ENCODE measurements at places on chromosomes 11 and 22. TPM values are rescaled to one million over a fixed set of nuclear protein-coding genes. Genes with fewer than 3 reads are reported as not detected.

GRCh38 chr11:113667801-113668200 lies 38.3 kb downstream of the TMPRSS5 start:
- no peaks in the 10 kb centered on the region for H3K4me1 ChIP-seq
- H3K36me3 ChIP-seq = no peaks in the 10 kb centered on the region
- no peak overlapping the region for H3K27ac ChIP-seq
- H3K4me3 ChIP-seq = no peak overlapping the region

- H3K4me1 ChIP-seq = no peaks in the 10 kb centered on the region
- H3K27ac ChIP-seq = no peak overlapping the region
- H3K36me3 ChIP-seq = no peaks in the 10 kb centered on the region
- no peak overlapping the region for H3K4me3 ChIP-seq
- H3K27me3 ChIP-seq = no peaks in the 10 kb centered on the region
Observed at GRCh38 chr11:80163011-80163410, 722.2 kb upstream of the TENM4 start.

DNA sequence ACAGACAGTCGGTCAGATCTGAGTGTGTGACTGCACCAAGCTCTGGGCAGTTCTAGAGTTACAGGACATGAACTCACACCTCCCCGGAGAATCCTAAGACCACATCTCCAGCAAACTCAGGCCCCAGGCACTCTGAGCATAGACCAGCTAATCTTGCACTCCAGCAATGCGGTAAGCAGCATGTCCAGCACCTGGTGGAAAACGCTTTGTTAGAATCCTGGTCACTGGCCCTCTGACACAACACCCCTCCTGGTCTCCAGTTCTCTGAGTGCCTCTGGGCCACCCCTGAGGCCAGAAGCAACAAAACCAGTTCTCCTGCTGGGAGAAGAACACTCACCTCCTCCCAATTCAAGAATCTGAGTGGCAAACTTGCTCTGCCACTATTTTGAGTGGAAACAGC lies 82.7 kb upstream of the TMEM45B start:
- peak overlapping the region; percentile 86 for H3K27ac ChIP-seq
- peaks cover 8% of the 10 kb centered on the region for H3K27me3 ChIP-seq
- H3K4me3 ChIP-seq = no peak overlapping the region
- no peak for DNase-seq
- no peaks in the 10 kb centered on the region for H3K36me3 ChIP-seq

GRCh38 chr11:75954039-75954438 lies 139.0 kb downstream of the UVRAG start:
- no peak overlapping the region for H3K4me3 ChIP-seq
- no peaks in the 10 kb centered on the region for H3K36me3 ChIP-seq
- H3K27ac ChIP-seq = no peak overlapping the region

DNA sequence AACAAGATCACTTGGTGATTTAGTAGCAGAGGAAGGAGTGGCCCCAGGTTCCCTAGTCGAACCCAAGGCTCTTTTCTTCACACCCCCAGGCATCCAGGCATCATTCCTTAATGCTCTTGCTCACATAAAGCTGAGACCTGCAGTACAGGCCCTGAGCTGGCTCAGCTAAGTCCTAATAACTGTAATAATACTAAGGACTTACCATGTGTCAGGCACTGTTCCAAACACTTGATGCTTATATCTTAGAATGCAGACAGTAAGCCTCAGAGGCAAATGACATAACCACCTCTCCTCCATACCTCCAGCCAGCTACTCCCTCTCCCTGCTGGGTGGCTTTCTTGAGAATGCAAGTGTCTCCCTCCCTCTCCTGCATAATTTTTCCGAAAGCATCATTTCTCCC lies 33.2 kb downstream of the ANKK1 start:
- H3K36me3 ChIP-seq = no peaks in the 10 kb centered on the region
- H3K27me3 ChIP-seq = no peaks in the 10 kb centered on the region
- no peak overlapping the region for H3K27ac ChIP-seq
- DNase-seq = no peak

DNA sequence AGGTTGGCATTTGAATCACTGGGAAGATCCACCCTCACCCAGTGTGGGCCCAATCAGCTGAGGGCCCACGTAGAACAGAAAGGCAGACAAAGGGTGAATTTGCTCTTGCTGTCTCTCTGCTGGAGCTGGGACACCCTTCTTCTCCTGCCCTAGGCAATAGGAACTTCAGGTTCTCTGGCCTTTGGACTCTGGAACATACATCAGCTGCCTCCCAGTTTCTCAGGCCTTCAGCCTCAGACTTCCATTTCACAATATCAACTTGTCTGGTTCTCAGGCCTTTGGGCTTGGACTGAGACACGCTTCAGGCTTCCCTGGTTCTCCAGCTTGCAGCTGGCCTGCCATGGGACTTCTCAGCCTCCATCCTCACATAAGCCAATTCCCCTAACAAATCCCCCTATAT lies 14.7 kb upstream of the ASRGL1 start:
- H3K36me3 ChIP-seq = no peaks in the 10 kb centered on the region
- no peak for DNase-seq
- no peak overlapping the region for H3K27ac ChIP-seq
- H3K4me1 ChIP-seq = no peaks in the 10 kb centered on the region

GRCh38 chr11:92811341-92811740 lies 158.1 kb upstream of the MTNR1B start:
- no peak for DNase-seq
- no peak overlapping the region for H3K4me3 ChIP-seq
- H3K4me1 ChIP-seq = no peaks in the 10 kb centered on the region
- H3K36me3 ChIP-seq = no peaks in the 10 kb centered on the region

- H3K36me3 ChIP-seq = no peaks in the 10 kb centered on the region
- no peak for DNase-seq
- H3K27me3 ChIP-seq = no peaks in the 10 kb centered on the region
Observed at GRCh38 chr11:43504316-43504950, 145.7 kb downstream of the TTC17 start.

DNA sequence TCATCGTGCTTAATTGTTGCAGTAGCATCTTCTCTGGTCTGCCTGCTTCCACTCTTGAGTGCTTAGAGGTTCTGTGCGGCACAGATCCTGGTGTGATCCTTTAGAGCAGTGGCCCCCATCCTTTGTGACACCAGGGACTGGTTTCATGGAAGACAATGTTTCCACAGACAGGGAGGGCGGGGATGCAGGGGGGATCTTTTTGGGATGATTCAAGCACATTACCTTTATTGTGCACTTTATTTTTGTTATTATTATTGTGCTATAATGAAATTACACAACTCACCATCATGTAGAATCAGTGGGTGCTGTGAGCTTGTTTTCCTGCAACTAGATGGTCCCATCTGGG lies 76.8 kb upstream of the SHANK2 start:
- peaks cover 3% of the 10 kb centered on the region for H3K27me3 ChIP-seq
- DNase-seq = no peak
- H3K4me3 ChIP-seq = no peak overlapping the region
- H3K36me3 ChIP-seq = no peaks in the 10 kb centered on the region

DNA sequence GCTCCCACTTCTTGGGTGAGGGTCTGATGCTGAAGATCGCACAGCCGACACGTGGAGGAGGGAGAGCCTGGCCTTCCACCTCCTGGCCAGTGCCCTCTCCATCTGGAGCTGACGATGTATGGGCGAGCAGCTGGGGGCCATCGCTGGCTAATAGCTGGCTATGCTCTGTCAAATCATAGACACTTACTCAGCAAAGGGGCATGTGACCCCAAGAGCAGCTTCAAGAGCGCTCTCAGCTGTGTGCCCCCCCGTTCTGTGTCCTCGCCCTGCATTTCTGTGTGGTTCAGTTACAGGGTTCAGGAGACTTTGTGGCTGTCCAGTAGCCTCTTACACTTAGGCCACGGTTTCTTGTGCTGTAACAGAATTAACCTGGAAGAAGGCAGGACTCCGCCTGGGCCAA lies 26.4 kb downstream of the FBLN1 start:
- H3K36me3 ChIP-seq = no peaks in the 10 kb centered on the region
- peak overlapping the region; percentile 90 for H3K27ac ChIP-seq
- H3K4me1 ChIP-seq = peaks cover 59% of the 10 kb centered on the region
- no peak overlapping the region for H3K4me3 ChIP-seq

GRCh38 chr11:3153291-3153861 lies 11.7 kb downstream of the OSBPL5 start:
- peaks cover 33% of the 10 kb centered on the region for H3K4me1 ChIP-seq
- H3K27ac ChIP-seq = peak overlapping the region; percentile 47
- H3K4me3 ChIP-seq = no peak overlapping the region
- no peak for DNase-seq

DNA sequence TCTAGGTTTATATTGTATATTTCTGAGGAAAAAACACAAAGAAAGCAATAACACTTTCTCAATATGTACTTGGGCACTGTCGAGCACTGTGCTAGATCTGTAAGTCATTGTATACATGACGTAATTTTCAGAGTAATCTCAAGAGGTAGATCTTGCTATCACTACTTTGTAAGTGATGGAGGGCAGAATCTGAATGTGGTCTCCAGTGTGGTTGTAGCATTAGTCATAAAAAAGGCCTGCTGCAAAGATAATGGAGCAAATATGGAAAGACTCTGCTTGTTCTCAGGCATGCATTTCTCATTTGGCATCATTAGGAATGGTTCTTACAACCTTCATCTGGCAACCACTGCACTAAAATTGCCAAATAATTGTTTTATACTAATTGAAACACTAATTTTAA lies 419.8 kb upstream of the CCDC179 start:
- H3K4me3 ChIP-seq = no peak overlapping the region
- no peak for DNase-seq
- H3K4me1 ChIP-seq = no peaks in the 10 kb centered on the region
- H3K27me3 ChIP-seq = no peaks in the 10 kb centered on the region

- no peaks in the 10 kb centered on the region for H3K27me3 ChIP-seq
- H3K27ac ChIP-seq = peak overlapping the region; percentile 94
- DNase-seq = no peak
- peak overlapping the region; percentile 64 for H3K4me3 ChIP-seq
- H3K4me1 ChIP-seq = peaks cover 33% of the 10 kb centered on the region
Observed at GRCh38 chr22:31083377-31083768, 2.3 kb downstream of the SMTN start.

GRCh38 chr11:99199341-99199740 lies 178.6 kb downstream of the CNTN5 start:
- no peaks in the 10 kb centered on the region for H3K4me1 ChIP-seq
- no peak overlapping the region for H3K4me3 ChIP-seq
- no peaks in the 10 kb centered on the region for H3K36me3 ChIP-seq
- no peak overlapping the region for H3K27ac ChIP-seq
- H3K27me3 ChIP-seq = no peaks in the 10 kb centered on the region
- no peak for DNase-seq

- H3K4me1 ChIP-seq = no peaks in the 10 kb centered on the region
- no peaks in the 10 kb centered on the region for H3K27me3 ChIP-seq
- no peak overlapping the region for H3K4me3 ChIP-seq
- DNase-seq = no peak
Observed at GRCh38 chr22:22716136-22716665, 71.8 kb downstream of the GGTLC2 start.

DNA sequence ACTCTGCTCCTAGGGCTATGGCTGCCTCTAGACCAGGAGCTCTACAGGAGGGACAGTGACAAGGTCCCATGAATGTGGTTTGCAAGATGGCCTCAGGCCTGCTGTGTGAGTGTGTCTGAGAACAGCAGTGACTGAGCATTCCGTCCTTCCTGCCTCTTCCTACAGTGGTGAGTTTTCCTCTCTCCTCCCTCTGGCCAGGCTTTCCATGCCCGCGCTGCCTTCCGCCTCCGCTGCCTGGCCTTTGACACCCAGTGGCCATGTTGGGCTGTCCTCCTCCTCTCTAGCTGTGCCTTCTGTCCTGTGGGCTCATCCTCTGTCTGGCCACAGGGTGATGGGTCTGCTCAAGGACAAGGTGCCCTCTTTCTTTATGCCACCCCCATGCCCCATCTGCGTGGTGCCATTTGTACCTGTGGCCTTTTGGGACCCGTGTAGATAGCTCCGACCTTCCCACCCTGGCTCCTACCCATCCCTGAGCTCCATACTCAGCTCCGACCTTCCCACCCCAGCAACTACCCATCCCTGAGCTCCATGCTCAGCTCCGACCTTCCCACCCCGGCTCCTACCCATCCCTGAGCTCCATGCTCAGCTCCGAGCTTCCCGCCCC lies 970.4 kb downstream of the BRD1 start:
- H3K27ac ChIP-seq = no peak overlapping the region
- H3K36me3 ChIP-seq = no peaks in the 10 kb centered on the region
- H3K4me1 ChIP-seq = no peaks in the 10 kb centered on the region
- no peak for DNase-seq
- no peak overlapping the region for H3K4me3 ChIP-seq

Gene CCDC73
- not detected for total RNA-seq

Gene CD82
- total RNA-seq = 113 TPM

Gene CAPN5
- 63.2 TPM for total RNA-seq

Gene HBD
- total RNA-seq = not detected

Gene MMP27
- total RNA-seq = not detected

Gene GAS2
- total RNA-seq = 4.0 TPM

Gene PCNX3
- 24.0 TPM for total RNA-seq

Gene RAPSN
- not detected for total RNA-seq

Gene NRGN
- total RNA-seq = 1.1 TPM
